ENCODE measurements at places on chromosomes 2 and 18.
A peak's percentile ranks its signal among the peaks of the same experiment; 100 is the strongest.

DNA sequence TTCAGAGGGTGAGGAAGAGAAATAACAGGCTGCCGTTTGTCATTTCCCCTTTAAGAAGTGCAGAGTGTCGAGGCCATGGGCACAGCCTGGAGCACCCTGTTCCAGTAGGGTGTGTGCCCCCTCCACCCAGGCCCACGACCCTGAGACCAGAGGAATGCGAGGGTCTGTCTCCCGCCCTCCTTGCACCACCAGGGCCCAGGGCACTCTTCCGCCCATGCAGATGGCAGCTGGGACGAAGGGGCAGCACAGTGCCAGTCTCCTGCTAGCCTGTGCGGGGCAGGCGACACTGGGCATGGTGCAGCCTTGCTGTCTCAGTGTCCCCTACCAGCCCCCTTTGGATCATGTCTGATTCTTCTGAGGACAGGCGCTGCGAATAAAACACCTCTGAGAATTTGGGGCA lies 15.8 kb upstream of the PDIA6 start:
- no peak for DNase-seq

DNA sequence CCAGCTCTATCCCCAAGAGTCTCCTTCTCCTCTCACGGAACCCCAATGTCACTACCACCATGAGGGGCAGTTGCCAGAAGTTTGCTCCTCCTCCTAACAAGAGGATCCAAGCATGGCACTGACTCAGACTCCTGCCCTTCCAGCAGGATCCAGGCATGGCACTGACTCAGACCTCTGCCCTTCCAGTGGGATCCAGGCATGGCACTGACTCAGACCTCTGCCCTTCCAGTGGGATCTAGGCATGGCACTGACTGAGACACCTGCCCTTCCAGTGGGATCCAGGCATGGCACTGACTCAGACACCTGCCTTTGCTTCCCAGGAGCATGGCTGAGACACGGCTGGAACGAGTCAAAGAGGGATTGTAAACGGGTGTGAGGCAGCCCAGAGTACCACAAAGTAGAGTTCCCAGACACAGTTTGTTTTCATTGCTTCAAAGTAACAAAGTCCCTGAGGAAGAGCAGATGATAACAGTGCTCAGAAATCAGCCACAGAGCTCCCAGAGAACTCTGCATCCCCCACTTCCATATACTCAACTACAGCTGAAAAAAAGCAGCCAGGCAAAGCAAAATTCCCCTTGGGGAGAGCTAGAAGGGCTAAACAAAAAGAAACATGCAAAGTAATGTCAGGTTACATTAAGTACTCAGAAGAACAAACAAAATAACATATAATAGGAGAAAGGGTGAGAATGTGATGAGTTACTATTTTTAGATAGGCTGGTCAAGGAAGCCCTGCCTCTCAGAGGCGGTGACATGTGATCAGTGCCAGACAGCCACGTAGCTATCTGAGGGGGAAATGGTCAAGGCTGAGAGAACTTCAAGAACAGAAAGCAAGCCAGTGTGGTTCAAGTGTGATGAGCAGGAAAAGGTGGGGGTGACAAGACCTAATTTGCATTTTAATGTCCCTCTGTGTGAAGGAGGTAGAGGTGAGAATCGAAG lies 3.0 kb downstream of the BUB1 start:
- DNase-seq = no peak

DNA sequence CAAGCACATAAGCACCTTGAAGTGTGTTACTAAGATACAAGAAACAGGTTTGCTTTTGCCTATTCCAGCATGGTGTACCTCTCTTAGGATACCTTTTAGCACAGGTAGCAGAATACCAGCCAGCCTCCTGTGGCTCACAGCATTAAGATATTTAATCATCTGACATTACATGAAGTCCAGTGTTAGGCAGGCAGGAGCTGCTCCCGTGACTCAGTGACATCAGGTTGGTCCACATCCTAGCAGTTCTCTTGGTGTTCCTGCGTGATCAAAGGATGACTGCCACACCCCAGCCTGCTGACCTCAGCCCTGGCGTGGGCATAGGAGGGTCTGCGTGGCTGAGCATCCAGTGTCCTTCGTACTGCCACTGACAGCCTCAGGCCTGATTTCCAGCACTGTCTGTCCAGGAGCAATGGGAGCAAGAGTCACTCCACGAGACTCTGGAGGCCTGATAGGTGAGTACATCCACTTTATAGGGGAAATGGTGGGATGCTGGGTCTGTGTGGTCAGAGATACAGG lies 3.6 kb upstream of the DTYMK start:
- no peak for DNase-seq

DNA sequence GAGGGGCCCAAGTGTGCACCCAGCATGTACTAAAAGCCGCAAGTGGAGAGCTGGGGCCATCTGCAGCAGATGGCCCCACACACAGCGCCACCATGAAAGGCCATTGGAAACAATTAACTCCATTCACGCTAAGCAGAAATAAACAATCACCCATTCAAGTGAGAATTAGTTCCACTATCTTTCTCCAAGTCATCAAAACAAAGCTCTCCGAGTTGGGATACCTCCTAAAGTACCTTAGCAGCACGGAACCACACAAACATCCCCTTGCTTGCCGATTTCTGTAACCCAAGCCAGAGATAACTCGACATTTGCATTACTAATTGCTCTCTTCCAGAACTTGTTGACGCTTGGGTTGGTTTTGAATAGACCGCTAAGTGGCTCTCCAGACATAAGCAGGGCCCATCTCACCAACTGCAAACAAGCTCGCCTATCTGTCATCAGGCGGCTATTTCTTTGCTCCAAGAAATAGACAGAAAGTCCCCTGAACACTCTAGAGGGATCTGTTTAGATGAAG lies 840.6 kb upstream of the SALL3 start:
- peak; percentile 36 for DNase-seq

Measured in eye (tissue), 1 donor.